ENCODE measurements at places on chromosomes 4 and X. TPM values are rescaled to one million over a fixed set of nuclear protein-coding genes. Genes with fewer than 3 reads are reported as not detected.

CCSER1 gene
- total RNA-seq = not detected

GPRIN3 gene
- total RNA-seq = not detected

AR gene
- 4.7 TPM for total RNA-seq

PRDM5 gene
- total RNA-seq = 12.8 TPM

PSAPL1 gene
- not detected for total RNA-seq
